ENCODE measurements at places on chromosomes 1 and 21.

GRCh38 chr1:229461032-229461668 is 27.3 kb upstream of the ACTA1 start:
- no peak for DNase-seq

DNA sequence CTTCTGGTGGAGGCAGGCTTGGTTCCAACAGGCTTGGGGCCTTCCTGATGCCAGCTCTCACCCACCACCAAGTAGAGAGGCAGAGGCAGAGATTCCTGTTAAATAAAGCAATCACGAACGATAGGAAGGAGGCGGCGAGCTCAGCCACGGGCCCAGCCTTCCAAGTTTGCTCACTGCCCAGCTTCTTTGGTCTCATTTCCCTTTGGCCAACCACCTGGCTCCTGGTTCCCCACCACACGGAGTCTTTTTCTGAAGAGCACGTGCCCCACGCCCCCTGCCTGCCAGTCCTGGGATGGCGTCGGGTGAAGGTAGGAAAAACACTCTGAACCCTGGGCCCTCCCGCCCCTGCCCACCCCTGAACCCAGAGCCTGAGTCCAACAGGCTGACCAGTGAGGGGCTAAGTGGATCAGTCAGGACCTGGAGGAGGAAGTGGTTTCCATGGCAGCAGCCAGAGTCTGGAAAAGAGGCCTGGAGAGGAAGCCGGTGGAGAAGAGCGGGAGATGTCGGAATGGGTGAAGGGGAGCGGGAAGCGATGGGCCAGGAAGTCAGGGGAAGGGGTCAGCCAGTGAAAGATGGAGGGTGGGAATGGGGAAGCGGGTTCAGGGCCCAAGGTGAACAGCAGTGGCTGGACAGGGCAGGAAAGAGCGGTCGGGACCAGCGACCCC is 158.2 kb upstream of the KLHDC7A start:
- no peak for DNase-seq

- DNase-seq, result no peak
Observed at GRCh38 chr21:27691516-27691915, 724.6 kb upstream of the ADAMTS5 start.

GRCh38 chr1:41842993-41843755 is 75.5 kb downstream of the HIVEP3 start:
- DNase-seq, result no peak

GRCh38 chr21:30620080-30620479 is 347 bp upstream of the KRTAP20-4 start:
- DNase-seq, result no peak

- no peak for DNase-seq
Observed at GRCh38 chr1:22613572-22613918, 22.9 kb upstream of the C1QA start.

DNA sequence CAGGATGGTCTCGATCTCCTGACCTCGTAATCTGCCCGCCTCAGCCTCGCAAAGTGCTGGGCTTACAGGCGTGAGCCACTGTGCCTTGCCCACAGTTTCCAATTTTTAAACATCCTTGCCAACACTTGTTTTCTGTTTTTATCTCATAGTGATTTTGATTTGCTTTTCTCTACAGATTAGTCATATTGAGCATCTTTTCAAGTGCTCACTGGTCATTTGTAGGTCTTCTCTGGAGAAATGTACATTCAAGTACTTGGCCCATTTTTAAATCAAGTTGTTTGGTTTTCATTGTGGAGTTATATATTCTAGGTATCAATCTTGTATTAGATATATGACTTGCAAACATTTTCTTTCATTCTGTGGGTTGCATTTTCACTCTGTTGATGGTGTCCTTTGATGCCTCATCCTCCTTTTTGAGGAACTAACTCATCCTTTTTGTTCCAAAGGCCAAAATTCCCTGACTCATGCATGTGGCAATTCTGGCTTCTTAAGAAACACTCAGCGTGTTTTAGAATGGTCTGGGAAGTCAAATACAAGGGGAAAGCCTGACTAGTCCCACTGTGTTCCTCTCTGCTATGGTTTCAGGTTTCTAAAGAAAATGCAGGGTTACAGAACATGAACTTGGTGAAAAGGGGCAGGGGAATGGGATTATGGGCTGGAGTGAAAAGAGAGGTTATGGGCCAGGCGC is 37.3 kb downstream of the PTAFR start:
- DNase-seq, result peak; percentile 88

DNA sequence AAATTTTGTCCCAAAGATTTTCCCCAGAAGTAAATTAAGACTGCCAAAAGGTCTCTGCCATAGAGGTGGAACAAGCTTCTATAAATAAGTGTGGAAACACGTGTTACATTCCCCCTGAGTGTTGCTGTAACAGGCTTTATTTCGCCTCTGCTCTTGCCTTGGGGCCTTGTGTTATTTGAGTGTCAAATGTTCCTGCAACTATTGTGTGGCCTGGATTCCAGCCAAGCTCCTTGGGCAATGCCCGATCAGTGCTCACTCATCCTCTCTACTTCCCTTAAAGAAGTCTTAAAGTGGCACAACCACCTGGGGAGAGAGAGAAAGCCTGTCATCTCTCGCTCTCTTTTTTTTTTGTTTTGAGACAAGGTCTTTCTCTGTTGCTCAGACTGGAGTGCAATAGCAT is 156.7 kb downstream of the NR5A2 start:
- DNase-seq, result peak; percentile 98

GRCh38 chr1:187477103-187477502 is 648.4 kb downstream of the PLA2G4A start:
- no peak for DNase-seq

- DNase-seq, result no peak
Observed at GRCh38 chr1:183687546-183688304, 34.6 kb upstream of the APOBEC4 start.

- DNase-seq, result no peak
Observed at GRCh38 chr1:216045400-216045799, 377.8 kb downstream of the USH2A start.

DNA sequence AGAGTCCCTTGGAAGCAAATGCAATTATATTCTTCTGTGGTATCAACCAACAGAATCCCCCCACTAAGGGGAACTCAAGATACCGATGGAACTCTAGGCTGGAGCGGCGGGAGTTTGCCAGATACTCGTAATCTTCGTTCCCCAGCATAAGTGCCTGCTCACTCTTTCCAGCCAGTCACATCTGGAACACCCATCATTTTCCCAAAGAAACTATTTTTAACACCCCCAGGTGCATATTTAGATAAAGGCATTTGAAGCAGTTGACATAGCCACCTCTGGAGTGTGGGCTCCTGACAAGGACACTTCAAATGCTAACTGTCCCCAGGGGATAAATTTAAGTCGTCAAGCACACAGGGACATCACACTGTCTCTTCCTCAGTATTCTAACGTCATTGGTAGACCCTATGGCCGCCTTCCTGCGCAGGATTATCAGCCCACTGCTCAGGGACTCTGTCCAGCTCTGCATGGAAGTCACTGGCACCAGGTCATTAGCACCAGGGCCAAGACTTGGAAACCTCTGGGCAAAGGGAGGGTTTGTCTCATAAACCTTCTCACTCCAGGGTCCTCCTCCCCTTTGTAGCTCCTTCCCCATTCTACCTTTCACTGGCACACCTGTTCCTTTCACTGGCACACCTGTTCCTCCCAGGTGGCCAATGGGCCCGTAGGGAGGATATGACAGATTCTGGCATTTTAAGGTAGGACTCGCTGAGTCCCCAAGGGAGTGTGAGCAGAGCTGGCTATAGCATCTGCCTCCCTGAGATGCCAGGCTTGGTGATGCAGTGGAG is 48.8 kb downstream of the H3-3A start:
- DNase-seq, result no peak

- DNase-seq, result peak; percentile 1
Observed at GRCh38 chr1:76830373-76830772, 36.9 kb upstream of the ST6GALNAC5 start.

DNA sequence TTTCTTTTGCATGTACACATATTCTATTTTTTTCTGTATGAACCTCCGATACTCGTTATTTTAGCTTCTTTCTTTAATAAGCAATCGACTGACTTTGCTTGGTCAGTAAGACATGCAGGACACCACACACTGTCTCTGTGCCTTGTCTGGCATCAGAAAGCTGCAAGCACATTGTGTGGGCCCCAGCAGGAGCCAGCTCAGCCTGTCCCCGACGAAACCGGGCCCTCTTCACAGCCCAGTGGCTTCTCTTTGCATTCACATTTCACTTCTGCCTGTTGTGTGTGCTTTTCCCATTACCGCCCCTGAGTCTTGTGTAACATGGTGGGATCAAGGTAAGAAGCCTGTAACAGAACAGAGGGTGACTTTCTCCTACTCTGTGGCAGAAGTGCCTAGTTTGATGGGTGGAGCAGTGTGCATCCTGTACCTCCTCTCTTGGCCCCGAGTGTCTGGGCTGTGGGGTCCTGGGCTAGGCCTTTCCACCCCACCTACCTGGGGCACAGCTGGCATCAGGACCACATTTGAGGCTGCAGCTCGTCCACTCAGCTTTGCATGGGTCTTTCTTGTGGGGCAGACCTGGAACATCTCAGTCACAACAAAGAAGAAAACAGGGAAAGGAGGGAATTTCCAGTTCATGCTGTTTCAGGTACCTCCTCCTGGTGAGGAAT is 118.9 kb upstream of the COL6A1 start:
- no peak for DNase-seq

DNA sequence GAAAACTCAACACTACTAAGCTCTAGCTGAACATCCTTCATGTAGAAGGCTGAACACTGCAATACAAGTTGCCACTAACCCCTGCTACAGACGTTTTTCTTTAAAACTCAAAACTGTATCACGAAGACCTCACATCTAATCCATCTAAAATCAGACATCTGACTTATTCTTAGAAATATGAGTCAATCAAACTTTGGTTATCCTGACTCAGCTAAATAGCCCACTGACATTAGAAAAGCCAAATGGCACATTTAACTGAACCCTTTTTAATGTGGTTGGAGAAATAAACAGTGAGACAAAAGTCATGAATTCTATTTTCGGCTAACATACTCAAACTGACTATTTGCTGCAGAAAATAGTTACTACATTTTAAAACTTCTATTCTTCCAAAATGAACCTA is 35.6 kb downstream of the WLS start:
- no peak for DNase-seq

- no peak for DNase-seq
Observed at GRCh38 chr1:154972213-154972516, 1.6 kb upstream of the SHC1 start.

- no peak for DNase-seq
Observed at GRCh38 chr1:222042120-222042519, 300.2 kb upstream of the DUSP10 start.

- no peak for DNase-seq
Observed at GRCh38 chr21:38293113-38293512, 36.3 kb downstream of the KCNJ15 start.

GRCh38 chr1:64572222-64572900 is 102.4 kb downstream of the CACHD1 start:
- no peak for DNase-seq

GRCh38 chr1:110918016-110918415 is 45.1 kb downstream of the CD53 start:
- DNase-seq, result no peak

DNA sequence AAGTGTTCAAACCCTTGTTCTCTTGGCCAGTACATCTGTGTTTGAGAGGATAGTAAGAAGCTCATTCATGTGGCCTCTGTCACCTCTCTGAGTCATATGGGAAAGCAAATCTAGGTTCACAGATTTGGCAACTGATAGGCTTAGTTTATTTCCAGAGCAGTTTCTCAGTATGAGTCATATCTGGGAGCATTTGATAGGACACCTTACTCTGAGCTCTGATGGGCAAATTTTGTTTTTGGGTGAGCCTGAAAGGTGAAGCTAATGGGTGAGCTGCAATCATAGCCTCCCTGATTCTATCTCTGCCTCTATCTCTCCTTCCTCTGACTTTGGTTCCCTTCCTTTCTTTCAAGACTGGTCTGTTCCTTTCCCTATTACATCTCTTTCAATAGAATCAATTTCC is 134.4 kb downstream of the S1PR1 start:
- no peak for DNase-seq

- DNase-seq, result peak; percentile 91
Observed at GRCh38 chr21:31659536-31660258, at the start of gene SOD1. TSS of gene SOD1 (plus strand) at chr21:31659693. CDS start at chr21:31659770, 77 bp downstream.

GRCh38 chr1:237303929-237304328 is 261.9 kb downstream of the RYR2 start:
- DNase-seq, result no peak

DNA sequence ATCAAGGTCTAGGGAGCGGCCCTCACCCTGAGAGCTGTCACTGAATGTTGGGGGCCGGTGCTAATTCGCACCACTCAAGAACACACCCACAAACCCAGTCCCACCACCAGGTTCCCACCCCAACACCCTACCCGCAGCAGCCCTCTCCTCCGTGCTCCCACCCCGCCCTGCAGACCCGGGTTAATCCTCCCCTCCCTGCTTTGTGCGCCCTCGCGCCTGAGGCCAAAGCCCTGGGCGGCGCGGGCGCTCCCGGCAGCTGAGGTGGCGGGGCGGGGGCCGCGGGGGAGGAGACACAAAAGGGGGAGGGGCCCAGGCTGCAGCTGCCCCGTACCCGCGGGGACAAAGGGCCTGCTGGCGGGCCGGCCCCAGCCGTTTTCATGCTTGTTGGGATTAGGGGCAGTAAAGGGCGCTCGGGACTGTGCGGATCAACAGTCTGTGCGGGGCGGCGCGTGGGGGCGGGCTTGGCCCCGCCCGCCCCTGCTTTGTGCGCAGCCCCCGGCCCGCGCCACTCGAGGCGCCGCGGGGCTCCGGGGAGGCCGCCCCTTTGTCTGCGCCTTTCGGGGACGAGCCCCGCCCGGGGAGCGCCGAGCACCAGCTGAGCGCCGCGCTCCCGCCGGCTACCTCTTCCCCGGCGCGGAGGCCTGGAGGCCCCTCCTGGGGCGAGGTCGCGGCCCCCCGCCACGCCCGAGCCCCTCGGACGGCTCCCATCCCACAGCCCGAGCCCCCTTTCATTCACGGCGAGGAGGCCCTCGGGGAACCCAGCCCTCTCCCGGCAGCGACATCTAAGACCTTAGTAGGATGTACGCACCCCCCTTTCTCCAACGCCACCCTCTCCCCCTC is 10.9 kb downstream of the C1orf216 start:
- DNase-seq, result no peak

GRCh38 chr1:50979937-50980336 is 9.9 kb downstream of the CDKN2C start:
- DNase-seq, result no peak

GRCh38 chr1:112387807-112388206 is 8.2 kb upstream of the CTTNBP2NL start:
- DNase-seq, result no peak

DNA sequence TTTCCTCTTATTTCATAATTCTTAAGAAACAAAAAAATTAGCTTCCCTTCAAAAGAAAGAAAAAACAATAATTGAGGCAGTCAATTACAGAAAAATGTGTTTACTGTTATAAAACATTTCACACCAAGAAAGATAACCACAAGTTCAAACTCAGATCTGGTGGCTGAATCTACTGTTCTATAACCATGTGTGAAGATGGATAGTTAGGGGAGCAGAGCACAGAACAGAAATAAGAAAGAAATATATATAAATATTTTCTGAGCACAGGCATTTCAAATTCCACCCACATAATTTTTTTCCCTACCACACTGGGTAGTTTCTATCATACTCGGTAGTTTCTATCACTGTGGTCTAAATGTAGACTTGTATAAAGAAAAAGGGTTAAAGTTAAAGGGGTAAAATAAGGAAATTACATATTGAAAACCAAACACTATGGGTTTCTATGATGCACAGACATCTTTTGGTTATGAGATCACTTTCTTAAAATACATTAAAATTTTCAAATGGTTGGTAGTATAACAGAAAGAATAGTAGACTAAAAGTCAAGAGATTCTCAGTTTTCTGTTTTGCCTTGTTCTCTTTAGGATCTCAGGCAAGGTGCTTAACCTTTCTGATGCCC is 10.8 kb downstream of the LYST start:
- no peak for DNase-seq

- DNase-seq, result no peak
Observed at GRCh38 chr1:192506741-192507155, 68.8 kb upstream of the RGS1 start.

GRCh38 chr1:96519851-96520578 is 201.6 kb upstream of the PTBP2 start:
- DNase-seq, result no peak

Measured in AML-193 (cell line).